ENCODE measurements at places on chromosomes 13 and 19.

DNA sequence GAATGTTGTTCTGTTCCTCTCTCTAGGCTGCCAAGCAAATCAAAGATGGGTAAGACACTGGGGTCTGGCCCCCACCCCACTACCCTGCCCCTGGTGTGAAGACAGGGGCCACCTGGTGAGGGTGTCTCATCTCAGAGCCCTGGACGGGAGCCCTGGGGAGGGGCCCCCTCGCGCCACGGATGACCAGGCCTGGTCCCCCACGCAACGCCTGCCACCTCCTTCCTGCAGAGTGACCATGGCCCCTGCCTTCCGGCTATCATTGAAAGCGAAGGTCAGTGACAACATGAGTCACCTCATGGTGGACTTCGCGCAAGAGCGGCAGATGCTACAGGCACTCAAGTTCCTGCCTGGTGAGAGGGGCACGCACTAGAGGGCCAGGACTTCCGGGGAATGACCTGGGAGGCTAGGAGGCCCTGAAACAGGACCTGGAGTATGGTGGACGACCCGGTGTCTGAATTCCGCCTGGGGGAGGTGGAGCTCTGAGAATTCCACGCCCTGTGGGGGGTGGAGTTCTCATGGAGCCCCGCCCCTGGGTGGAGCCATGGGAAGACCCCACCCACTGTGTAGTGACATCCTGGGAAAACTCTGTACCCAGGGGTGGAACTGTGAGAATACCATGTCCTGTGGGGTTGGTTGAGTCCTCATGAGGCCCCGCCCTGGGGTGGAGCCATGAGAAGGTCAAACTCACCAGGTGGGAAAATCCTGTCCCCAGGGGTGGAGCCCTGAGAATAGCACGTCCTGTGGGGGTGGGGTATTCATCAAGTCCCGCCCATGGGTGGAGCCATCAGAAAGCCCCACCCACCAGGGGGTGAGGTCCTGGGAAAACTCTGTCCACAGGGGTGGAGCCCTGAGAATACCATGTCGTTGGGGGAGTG is 6.1 kb downstream of the FSD1 start:
- DNase-seq, result no peak

- DNase-seq, result no peak
These were observed 1.5 kb downstream of the FNDC3A start for GRCh38 chr13:48977286-48977625.

DNA sequence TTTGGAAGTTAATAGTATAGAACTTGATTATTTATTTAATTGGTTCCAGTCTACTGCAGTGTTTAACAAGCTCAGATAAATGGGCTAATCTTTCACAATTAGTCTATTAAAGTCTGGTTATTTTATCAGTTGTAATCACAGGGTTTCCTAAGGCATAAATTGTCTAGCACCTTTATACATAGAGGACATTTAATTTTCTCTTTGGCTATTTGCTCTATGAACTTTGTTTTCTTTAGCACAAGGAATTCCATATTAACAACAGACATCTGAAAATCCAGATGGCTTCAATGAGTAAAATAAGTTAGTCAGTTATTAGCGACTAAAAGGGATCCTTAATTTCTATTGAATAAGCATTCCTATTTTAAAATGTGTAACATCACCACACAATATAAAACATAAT is 1350.8 kb upstream of the SLC10A2 start:
- DNase-seq, result no peak

DNA sequence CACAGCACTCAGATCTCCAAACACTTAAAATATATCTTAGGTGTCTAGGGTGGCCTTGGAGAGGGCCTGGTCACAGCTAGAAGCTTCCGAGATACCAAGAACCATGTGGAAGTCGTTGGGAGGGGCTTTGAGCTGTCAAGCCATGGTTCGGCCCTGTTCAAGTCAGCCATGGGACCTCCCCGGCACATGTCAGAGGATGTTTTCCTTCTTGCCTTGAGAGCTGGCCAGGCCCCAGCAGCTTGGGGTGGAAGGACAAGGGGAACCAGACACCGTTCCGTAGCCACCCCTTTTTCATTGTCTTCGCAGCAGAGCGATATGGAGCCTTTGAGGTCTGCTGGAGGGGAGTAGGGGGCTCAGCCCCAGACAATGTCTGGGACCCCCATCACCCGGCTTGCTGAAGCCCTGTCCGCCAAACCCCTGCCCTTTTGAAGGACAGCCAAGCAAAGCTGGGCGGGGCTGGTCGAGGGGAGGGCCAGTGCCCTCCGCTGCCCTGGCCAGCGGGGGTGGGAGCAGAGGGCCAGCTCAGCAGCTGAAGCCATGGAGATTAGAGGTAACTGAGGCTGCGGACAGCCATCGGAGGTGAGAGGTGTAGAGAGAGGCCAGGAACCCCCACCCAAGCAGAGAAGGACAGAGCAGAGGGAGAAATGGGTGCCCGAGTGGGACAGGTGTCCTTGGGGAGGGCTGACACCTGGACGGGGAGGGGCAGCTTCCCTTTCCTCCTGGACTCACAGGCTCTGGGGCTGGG is 435 bp downstream of the KLK11 start:
- no peak for DNase-seq

GRCh38 chr19:9903336-9903735 is 33.0 kb downstream of the OLFM2 start:
- DNase-seq, result no peak

DNA sequence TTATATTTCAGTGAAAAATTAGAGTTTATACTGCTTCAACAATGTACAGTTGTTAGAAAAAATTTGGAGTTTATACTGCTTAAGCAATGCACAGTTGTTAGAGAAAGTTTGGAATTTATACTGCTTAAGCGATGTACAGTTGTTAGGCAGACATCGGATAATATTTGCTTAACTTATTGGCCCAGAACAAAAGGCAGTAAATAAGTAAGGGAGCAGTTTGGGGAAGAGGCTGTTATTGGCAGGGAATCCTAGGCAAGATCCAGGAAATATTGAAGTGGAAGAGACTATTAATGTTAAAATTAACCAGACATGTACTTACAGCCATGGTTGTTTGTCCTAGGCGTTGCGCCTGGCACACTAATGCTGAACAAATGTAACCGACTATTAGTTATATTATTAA is 166.9 kb downstream of the GPC5 start:
- no peak for DNase-seq
